Fibroblast of upper back skin (primary cell): ENCODE measurements at places on chromosomes 13 and 19.
A peak's percentile ranks its signal among the peaks of the same experiment; 100 is the strongest.

GRCh38 chr13:42101821-42102585, 53.6 kb downstream of the DGKH start:
- DNase-seq, result no peak

DNA sequence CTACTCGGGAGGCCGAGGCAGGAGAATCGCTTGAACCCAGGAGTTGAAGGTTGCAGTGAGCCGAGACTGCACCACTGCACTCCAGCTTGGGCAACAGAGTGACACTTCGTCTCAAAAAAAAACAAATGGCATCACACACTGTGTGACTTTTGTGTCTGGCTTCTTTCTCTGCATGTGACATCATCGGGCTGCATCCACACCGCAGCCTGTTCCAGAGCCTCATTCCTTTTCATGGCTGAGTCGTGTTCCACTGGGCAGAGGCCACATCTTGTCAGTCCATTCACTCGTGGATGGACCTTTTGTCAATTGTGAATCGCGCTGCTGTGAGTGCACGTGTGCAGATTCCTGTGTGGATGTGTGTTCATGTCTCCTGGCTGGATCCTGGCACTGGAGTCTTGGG, 8.3 kb downstream of the THOP1 start:
- no peak for DNase-seq

- DNase-seq, result no peak
Measured at GRCh38 chr19:58396691-58397532, 1.5 kb downstream of the RNF225 start.

DNA sequence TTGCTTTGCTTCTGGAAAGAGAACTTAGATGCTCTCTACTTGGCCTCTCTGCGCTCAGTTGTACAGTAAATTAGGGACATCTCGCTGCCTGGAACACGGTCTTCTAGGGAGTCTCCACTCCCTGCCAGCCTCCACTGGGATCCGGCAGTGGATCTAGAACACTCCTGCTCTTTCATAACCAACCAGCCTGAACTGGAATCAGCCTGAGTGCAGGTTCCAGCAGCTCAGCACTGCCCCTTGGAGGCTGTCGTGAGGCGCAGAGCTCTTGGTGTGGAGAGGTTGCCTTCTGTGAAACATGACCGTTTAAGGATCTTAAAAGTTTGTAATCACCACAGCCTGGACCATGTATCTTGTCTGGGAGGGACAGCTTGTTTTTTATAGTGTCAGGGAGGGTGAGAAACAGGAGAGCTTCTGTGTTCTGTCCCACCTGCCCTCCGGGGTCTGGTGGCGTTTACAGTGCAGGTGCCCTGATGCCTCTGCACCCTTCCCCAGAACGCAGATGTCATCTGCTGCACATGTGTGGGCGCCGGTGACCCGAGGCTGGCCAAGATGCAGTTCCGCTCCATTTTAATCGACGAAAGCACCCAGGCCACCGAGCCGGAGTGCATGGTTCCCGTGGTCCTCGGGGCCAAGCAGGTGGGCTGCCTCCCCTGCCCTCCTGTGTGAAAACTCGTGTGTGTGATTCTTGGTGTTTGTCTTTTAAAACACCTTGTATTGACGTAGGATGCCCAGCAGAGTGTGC, 24.8 kb downstream of the UPF1 start:
- DNase-seq, result peak; percentile 27

DNA sequence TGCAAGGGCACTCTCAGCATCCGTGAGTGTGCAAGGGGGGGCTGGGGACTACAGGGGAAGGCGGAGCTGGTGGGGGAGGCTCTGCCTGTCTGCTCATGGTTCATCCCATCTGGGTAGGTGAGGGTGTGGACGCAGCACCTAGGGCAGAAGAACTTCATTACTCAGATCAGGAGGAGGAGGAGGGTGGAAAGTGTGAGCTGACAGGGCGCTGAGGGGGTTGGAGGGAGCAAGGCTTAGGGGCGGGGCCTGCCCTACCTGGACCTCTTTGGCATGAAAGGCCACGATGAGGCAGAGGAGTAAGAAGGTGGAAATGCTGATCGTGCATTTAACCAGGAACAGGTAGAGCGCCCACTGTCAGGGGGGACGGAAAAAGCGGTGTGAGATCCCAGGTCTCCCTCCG, 4.5 kb downstream of the KCNN4 start:
- no peak for DNase-seq

- no peak for DNase-seq
Measured at GRCh38 chr13:109783815-109784589, 2.4 kb downstream of the IRS2 start.

GRCh38 chr13:67150608-67151007, 79.5 kb downstream of the PCDH9 start:
- no peak for DNase-seq

- peak; percentile 88 for DNase-seq
Measured at GRCh38 chr13:43232873-43233265, 209.5 kb downstream of the DNAJC15 start.

DNA sequence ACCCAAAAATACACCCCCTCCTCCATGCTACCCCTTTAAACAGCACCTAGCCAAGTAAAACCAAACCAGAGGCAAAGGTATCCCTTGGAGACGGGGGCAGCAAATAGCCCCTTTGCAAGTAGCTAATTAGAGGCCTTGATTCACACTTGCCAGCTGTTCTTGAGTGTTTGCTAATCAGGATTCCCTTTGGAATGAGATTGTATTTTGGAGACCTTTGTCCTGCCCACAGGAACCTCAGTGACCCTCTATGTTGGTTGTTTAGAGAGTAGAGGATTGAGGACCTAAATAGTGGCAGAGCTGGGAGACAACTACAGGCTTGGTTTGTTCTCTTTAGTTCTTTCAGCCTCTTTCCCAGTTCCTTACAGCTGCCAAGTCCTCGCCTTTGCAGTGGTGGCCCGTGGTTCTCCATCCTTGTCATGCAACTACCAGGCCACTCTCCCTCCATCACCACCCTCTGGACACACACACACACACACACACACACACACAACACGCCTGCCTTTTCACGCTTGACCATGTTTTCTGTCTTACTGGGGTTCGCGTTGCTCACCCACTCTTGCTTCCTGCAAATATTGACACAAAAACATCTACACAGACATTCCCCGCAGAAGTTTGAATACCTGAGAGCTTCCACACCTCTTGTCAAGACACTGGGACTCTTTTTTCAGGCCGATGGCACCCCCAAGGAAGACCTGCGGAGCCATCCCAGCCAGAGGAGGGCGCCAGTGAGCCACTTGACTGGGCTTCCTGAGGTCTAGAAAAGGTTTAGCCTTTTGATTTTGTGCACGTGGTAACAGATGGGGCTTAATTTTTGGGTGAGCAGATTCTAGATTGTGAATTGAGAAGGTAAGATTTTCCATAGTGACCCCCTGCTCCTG, 80.0 kb upstream of the GPR183 start:
- DNase-seq, result no peak

GRCh38 chr19:37467608-37468090, 405 bp upstream of the ZNF569 start:
- DNase-seq, result no peak

GRCh38 chr19:5719274-5719960, 529 bp downstream of the LONP1 start:
- DNase-seq, result peak; percentile 7

DNA sequence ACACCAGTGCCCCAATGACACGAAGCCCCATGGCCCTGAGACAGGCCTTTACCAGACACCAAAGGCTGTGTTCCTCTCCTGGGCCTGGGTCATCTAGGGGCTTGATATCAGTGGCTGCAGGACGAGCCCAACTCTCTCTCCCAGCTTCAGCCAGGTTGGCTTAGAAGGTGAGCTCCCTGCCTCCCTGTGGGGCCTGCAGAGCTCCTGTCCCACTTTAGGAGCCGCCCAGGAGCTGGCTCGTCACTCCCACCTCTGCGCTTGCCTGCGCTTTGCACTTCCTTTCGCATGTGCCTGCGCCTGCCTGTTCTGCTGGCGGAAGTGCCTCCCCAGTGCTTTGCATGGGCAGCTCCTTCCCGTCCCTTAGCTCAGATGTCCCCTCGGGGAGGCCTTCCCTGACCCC, 4.9 kb downstream of the CALM3 start:
- no peak for DNase-seq

- peak; percentile 4 for DNase-seq
Measured at GRCh38 chr13:45021250-45021649, 31.9 kb downstream of the GPALPP1 start.

DNA sequence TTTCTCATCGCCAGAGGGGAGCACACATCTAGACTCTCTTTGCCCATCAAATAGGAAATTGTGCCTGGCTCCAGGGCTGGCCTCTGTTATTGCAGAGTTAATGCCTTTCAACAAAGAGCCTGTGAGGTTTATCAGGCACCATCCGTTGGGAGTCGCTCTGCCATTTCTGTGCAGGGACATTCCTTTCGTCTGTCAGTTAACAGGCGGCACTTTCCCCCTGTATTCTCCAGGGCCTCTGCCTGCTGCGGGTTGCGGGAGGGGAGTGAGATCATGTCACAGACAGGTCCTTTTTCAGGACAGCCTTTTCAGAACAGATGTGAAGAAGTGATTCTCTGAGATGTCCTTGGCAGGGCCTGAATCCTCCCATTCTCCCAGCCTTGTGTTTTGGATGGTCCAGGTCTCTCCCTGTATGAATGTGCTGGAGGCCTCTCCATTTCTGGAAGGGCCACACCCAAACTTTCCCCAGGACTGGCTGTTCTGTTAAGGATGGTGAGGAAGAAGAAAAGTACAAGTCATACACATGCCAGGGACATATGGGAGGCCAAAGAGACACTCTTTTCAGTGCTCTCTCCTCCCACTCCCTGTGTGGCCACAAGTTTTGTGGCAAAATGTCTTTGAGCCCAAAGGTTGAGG, 14.9 kb downstream of the SERP2 start:
- no peak for DNase-seq

GRCh38 chr13:113879494-113880360, 15.9 kb upstream of the GAS6 start:
- DNase-seq, result no peak

DNA sequence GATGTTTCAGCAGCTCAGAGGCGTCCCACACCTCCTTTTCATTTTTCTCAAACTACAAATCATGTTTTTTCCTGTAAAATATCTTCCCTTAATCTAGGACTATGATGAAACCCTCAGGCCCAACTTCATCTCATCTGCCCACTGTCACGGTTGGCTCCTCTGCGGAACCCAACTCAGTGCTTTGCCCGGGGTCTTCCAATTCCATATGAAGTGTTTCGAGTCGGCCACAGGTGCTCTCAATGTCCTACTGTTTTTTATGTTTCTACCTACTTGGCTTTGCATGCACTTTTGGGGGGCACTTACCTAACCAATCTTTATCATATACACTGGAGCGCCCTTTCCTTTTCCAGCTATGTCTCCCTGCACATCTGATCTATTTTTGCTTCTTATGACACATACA, 28.1 kb downstream of the COL4A1 start:
- DNase-seq, result no peak

GRCh38 chr13:70541451-70541850, 433.2 kb upstream of the KLHL1 start:
- no peak for DNase-seq
